OCI-M1 (cell line): ENCODE measurements at places on chromosomes 5 and 9.

DNA sequence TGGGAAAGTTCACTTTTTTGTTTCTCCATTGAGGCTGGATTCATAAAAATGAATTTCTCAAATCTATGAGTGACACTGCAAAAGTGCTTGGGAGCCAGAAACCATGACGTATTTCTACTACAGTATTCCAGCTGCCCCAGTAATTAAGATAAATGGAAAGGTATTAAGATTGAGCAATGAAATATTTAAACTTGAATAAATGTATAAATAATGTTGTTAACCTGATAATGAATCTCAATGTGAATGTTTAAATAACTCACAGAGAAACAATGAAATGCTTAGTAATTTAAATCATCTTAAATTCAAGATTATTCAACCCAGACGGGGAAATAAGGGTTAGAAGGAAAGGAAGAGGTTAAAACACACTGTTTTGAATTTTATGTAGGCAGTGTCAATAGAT is 11.2 kb upstream of the SRP19 start:
- no peak for DNase-seq

DNA sequence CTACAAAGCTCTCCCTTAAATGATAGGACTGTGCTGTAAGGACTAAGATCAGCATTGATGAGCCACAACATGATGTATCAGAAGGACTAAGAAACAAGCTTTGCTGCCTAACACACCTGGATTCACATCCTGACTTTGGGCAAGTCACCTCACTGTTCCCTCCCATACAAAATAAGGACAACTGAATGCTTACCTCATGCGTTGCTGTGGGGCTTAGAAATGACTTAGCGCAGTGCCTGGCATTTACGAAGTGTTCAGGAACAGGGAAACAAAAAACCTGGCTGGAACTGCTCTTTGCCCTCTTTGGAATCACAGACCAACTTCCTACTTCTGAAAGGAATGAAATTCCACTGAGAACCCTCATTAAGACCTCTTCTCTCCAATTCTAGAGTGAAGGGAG is 113.7 kb downstream of the BAAT start:
- no peak for DNase-seq

GRCh38 chr5:96066386-96066719 is 104.7 kb upstream of the ELL2 start:
- DNase-seq = no peak

DNA sequence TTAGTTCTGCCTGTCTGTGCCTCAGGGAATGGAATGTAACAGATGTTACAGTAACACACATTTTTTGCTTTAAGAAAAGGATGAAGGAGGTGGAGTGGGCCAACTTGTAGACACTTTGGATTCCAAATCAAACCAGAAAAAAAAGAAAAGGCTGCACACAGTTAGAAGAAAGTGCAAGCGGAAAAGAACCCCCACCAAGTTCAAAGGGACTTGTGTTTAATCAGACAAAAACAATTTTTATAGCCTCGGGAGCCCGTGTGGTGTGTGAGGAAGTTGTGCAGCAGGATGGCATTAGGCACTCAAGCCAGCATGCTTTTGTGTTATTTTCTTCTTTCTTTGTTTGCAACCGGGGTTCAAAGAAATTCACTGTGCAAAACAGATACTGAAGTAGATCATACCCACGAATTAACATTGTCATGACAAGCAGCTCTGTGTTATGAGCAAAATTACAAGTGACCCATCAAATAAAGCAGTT is 189.5 kb downstream of the SEMA5A start:
- DNase-seq = no peak

DNA sequence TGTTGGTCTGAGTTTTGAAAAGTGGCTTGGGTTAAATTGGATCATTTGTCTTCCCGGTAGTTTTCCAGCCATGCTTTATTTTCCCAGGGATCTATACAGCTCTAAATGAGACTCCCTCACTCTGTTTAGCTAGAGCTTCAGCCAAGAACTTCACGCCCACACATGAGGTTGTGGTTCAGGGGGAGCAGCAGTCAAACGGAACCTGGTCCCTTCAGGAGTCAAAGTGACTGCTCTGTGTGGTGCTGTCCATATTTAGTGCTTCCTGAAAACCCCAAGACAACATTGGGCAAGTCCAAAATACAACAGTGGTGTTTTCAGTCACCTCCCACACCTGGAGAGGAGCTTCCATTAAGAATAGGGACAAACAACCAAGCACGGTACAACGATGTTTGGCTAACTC is 90.5 kb downstream of the ANKH start:
- DNase-seq = no peak

DNA sequence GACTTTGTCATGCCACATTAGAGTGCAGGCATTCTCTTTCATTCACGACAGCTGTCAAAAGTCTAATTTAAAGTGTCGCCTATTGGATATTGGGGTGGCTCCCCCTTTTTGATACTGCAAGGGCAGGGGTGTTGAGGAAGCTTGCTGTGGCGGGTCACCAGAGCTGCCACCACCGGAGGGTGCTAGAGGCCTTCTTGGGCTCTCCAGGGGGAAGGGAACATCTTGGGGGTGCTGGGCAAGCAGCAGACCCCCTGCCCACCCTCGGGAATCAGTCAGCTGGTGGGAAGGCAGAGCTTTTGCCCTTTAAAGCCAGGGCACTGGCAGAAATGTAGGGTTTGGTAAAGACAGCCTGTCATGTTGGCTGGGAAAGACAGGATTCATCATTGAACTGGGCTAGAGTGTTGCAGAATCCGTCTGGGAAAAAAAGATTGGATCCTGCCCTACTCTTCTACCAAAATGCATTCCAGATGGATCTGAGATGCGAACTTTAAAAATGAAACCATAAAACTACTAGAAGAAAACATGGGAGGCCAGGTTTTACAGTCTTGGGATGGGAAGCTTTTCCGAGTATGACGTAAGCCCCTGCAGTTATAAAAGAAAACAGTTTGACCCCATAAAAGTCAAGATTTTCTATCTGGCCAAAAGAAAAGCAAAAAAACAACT is 22.3 kb downstream of the COL5A1 start:
- no peak for DNase-seq

- DNase-seq = peak; percentile 55
These were observed 60.4 kb downstream of the NR3C1 start for GRCh38 chr5:143343042-143343441.

- DNase-seq = no peak
These were observed 281.6 kb downstream of the PTPRD start for GRCh38 chr9:10331157-10331556.

DNA sequence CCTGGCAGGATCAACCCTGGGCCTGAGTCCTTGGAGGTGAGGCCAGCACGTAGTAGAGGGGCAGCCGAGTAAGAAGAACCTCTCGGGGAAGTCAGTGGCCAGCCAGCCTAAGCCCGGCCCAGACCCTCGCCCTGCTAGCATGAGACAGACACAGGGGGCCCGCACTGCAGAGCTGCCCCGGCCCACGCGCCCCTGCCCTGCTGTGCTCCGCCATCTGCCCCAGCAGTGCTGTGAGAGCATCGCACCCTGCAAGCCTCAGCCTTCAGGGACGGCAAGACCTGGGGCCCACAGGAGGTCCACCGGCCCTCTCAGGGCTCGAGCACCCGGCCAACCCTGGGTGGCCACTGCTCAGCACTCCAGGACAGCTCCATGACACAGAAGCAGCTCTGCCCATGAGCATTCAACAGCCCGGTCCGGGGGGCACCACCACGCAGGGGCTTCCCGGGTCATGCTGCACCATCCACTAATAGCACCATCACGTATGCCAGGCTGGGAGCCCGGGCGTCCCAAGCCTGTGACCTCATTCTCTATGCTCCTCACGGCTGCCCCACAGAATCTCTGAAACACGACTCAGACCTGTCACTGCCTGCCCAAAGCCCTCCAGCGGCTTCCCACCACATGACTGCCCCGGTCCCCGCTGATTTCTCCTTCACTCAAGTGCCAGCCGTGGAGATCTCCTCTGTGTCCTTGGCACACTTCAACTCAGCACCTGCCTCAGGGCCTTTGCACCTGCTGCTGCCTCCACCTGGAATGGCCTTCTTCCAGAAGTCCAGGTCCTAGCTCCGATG is 38.1 kb downstream of the ADAMTS2 start:
- DNase-seq = no peak

- no peak for DNase-seq
These were observed 139.3 kb downstream of the EMB start for GRCh38 chr5:50301756-50302155.

DNA sequence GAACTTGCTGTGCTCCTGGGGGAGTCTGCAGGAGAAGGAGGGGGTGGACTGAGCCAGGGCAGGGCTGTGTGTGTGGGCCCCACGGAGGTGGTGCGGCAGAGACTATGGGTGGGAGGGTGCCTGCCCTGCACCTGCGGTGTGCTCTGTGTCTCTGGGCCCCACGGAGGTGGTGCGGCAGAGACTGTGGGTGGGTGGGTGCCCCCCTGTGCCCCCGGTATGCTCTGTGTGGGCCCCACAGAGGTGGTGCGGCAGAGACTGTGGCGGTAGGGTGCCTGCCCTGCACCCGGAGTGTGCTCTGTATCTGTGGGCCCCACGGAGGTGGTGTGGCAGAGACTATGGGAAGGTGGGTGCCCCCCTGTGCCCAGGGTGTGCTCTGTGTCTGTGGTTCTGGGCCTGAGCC is 103.7 kb downstream of the EHMT1 start:
- no peak for DNase-seq

GRCh38 chr9:135286961-135287360 is 192.6 kb upstream of the PPP1R26 start:
- no peak for DNase-seq

DNA sequence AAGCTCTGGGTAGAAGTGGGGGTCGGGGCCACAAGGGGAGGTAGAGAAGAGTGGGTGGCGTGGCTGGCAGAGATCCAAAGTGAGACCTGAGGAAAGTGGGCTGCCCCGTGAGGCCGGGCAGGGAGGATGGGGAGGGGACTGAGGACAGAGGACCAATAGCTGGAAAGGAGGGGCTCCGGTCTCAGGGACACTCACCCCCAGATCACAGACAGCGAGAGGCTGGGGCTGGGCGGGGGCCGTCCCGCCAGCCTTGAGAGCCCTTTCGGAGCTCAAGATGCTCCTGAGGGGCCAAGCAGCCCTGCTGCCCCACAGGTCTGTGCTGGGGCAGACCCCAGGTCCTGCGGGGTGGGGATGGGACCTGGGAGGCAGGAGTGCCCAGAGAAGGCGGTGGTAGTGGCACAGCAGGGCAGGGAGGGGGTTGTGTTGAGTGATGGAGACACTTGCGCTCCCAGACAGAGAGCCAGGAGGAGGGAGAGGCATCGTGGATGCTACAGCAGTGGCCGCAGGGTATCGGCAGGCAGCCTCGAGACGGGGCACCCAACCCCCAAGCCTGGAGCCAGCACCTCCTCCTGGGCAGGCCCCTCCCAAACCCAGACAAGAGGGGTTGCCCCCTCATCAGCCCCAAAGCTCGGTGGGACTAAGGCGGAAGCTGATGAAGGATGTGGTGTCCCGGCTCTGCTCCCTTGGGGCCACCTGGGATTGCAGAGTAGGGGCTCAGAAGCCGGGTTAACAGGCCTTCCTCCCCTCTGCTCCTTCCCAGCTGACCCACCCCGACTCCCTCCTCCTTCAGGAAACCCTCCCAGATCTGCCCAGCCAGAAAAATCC is 3.4 kb downstream of the SARDH start:
- DNase-seq = no peak

DNA sequence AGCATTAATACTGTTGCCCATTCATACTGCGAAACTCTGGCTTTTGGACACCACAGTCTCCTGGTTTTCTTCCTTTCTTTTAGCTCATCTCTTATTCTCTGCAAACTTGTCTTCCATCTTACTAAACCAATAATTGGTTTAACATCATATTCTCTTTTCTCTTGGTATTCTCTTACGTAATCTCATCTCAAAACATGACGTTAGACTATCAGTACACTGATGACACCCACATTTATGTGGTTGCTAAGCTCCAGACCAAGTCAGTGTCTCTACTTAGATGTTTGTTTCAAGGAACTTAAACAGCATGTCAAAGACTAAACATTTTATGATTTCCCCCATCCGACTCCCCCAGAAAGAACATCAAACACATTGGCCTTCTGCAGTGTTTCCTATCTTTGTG is 2.1 kb downstream of the PRRC1 start:
- no peak for DNase-seq

GRCh38 chr9:1612886-1613285 is 402.3 kb upstream of the SMARCA2 start:
- no peak for DNase-seq

DNA sequence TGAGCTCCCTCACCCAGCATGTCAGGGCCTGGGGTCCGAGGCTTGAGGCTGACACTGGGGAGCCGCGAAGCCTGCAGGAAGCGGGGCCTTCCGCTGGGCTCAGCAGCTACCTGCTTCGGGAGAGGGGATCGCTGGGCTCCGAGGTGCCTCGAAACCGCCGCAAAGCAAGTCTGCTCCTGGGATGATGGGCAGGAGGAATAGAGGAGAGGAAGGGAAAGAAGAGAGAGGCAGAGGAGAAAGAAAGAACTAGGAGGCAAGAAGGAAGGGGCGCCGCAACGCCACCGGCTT is 1.5 kb upstream of the PRDM12 start:
- no peak for DNase-seq

DNA sequence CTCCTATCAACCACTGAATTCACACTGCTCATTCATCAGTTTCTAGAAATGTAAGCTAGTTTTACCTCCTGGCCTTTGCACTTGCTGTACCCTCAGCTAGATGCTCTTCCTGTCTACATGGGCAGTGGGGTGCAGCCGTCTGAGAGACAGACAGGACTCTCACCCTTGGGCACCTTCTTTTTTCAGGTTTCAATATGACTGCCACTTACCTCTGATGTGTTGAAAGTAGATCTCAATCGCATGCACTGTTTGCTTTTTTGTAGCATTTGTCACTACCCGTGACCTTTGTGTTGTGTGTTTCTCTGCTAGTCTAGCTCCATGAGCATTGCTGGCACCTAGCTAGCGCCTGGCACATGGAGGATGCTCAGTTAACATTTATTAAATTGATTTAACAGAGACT is 403.1 kb upstream of the TRPC7 start:
- no peak for DNase-seq

DNA sequence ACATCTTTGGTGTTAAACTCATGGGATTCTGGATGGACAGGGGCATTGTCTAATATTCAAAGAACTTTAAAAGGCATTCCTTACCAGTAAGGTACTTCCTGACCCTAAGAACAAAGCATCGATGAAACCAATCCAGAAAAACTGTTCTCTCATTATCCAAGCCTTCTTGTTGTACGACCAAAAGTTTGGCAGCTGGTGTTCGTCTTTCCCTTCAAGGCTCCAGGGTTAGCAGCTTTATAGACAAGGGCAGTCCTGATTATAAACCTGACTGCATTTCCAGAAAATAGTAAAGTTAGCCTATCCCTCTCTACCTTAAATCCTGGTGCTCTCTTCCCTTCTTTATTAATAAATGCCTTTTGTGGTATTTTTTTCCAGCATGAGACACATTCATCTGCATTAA is 149.4 kb upstream of the MRPS30 start:
- DNase-seq = no peak

- DNase-seq = peak; percentile 67
These were observed 15.3 kb downstream of the MTMR12 start for GRCh38 chr5:32297181-32298058.

GRCh38 chr9:106796771-106797170 is 66.2 kb upstream of the ZNF462 start:
- DNase-seq = no peak

DNA sequence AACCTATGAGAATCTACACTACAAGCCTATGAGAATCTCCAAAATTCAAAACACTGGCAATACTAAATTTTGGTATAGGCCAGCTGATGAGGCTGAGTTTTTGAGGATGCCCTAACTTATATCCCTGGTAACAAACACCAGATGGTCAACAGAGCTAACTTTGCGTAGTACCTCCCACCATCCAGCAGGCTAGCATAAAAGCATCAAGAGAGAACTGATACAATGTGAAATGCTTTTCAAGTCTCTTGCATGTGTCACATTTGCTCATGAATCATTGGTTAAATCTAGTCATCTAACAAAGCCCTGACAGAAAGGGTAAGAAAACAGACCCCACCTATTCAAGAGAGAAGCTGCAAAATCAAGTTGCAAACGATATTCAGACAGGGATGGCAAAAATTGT is 1609.7 kb upstream of the CDH9 start:
- DNase-seq = peak; percentile 8
